ENCODE measurements at places on chromosomes 12 and 14.
A peak's percentile ranks its signal among the peaks of the same experiment; 100 is the strongest.

DNA sequence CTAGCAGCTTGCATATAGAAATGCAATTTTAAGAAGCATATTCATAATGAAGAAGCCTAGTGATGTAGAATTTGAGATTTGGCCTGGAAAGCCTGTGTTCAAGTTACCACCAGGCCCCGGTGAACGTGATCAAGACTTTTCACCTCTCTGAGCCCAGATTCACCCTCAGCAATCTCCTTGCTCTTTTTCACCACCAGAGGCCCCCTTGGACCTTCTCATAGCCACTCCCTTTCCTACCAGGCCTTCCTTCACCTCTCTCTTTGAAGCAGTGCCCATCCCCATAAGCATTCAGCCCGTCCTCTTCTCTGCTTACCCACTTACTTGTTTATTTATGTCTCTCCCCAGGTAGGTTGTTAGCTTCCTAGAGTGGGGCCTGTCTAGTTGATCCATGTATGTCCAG lies 1280.9 kb downstream of the AACS start:
- no peak for DNase-seq

- peak; percentile 66 for DNase-seq
These were observed 69.4 kb downstream of the IRF2BPL start for GRCh38 chr14:76958980-76959710.

GRCh38 chr12:75982169-75982564 lies 49.4 kb downstream of the PHLDA1 start:
- DNase-seq = no peak

GRCh38 chr14:102363182-102363943 lies 622 bp downstream of the TECPR2 start:
- DNase-seq = no peak

GRCh38 chr14:81565441-81566290 lies 32.0 kb upstream of the SEL1L start:
- DNase-seq = no peak

- no peak for DNase-seq
These were observed 139.5 kb downstream of the CHST11 start for GRCh38 chr12:104596134-104596799.

- DNase-seq = no peak
These were observed 420.7 kb downstream of the NPAS3 start for GRCh38 chr14:33359288-33359881.

GRCh38 chr12:3753544-3754284 lies 805 bp upstream of the CRACR2A start:
- DNase-seq = no peak

Data from breast epithelium (tissue), 4 donors.